NCI-H2171 treated with DMSO at 0.1 percent for 48 hours (cell line): ENCODE measurements at places on chromosomes 7 and 10.
A peak's percentile ranks its signal among the peaks of the same experiment; 100 is the strongest.

DNA sequence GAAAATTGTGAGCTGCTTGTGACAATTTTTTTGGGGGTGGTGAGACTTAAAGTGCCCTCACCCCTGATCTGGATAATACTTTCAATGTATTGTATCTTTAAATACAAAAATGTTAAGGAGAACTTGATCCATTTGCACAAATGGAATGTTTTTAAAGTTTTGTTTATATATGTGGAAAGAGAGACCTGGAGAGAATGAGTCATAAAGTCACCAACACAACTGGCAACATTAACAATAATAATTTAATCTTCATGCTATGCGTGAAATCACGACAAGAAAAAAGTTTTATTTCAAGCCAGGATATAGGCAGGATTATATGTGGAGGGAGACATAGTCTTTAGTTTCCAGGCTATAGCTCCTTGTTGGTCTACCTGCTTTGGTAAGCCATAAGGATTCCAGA is 537.5 kb downstream of the GPAM start:
- DNase-seq: no peak

GRCh38 chr7:28106321-28106829 is 74.2 kb downstream of the JAZF1 start:
- peak; percentile 92 for DNase-seq

- no peak for DNase-seq
Measured at GRCh38 chr10:49419005-49419404, 23.1 kb upstream of the DRGX start.

DNA sequence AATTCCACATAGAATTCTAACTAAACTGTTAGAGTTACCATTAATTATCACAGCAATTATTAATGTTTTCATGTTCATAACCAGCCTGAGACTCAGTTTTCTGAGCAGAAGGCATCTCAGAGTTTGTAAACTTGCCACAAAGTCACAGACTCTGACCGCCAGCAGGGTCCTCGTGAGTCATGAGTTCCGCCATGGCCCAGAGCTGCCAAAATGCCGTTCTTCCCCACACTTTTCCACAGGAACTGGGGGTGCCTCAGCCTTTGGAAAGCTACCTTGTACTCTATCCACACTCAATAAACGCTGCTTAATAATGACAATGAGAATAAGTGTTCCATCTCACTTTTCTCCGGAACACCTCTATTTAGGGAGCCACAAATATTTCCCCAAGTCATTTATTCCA is 22.1 kb upstream of the INHBA start:
- DNase-seq: no peak

DNA sequence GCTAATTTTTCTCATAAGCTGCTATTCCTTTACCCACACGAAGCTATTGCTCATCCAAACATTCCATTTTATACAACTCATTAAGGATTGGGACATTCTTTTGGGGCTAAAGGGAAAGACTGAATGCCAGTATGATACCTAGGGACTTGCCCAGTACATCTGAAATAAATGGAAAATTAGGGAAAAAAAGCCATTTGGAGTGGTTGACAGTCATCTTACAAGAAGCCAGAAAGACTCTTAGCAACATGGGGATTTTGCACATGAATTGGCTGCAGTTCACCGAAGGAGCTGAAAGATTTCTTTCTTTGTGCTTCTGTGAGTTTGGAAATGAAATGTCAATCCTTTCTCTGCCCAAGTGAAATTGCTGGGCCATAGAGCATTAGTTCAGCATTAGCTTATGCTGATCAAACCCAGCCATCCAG is 43.3 kb upstream of the MTURN start:
- no peak for DNase-seq

DNA sequence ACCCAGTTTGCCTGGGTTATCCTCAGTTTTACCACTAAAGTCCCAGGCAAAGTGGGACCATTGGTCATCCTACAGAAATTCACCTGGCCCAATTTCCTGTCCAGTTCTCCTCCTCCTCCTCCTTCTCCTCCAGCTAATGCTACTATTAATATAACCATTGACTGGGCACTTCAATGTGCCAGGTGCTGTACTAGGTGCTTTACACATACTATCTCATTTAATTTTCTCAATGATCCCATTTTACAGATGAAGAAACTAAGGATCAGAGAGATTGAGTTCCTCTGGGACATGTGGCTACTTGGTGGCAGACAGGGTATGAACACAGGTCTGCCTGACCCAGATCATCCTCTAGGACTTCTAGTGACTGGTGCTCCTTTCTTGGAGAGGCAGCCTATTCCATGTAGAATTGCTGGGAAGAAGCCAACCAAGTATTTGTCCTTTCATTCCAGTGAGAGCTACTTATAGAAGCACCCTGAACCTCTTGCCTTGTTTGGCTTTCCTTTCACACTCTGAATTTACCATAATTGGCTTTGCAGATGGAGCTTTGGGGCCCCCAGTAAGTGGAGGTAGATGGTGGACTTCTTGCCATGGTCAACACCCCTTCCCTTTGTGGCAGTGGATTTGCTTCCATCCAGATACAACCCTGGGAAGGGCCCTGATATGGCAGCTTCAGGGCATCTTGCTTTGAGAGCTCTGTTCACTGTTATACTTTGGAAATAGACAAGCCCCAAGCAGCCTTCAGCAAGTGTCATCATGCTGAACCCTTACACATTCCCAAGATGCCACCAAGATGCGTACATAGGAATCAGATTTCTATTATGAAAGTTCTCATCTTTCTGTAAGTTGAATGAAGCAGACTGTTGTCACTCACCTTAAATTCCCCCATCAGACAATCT is 78.7 kb downstream of the MYOF start:
- peak; percentile 60 for DNase-seq

- no peak for DNase-seq
Measured at GRCh38 chr7:88001744-88002530, 67.9 kb downstream of the ADAM22 start.

DNA sequence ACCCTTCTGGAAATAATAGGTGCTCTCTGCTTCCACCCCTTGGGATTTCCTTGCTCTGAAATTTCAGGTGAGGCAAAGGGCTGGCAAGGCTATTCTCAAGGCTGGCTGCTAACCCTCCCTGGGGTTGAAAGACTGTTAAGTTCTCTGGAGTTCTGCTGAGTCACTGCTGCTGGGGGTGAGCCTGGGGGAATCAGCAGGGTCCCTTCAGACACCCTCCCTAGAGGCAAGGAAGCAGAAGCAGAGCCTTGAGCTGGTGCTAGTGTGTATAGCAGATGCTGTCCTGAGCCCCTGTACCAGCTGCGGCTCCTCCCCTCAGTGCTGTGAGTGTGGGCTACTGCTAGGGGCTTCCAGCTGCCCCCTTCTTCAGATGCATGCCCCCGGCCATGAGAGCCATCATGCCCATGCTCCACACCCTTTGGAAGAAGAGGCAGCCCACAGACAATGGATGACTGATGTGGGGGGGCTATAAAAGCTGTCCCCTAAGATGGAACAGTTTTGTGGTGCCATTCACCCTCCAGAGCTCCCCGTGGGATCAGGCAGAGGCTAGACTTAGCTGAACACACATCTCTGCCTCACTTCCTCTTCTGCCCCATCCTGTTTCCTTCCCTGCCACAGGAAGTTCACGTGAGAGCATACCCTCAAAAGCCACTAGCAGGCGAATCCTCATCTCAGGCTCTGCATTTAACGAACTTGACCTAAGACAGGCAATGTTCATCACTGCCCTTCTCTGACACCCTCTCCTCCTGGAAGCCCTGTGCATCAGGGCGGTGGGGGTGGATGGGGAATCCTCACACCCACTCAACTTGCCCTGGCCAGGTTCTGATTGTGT is 91.8 kb downstream of the SH3PXD2A start:
- peak; percentile 74 for DNase-seq

GRCh38 chr10:72087392-72087968 is 871 bp downstream of the SPOCK2 start:
- DNase-seq: no peak

DNA sequence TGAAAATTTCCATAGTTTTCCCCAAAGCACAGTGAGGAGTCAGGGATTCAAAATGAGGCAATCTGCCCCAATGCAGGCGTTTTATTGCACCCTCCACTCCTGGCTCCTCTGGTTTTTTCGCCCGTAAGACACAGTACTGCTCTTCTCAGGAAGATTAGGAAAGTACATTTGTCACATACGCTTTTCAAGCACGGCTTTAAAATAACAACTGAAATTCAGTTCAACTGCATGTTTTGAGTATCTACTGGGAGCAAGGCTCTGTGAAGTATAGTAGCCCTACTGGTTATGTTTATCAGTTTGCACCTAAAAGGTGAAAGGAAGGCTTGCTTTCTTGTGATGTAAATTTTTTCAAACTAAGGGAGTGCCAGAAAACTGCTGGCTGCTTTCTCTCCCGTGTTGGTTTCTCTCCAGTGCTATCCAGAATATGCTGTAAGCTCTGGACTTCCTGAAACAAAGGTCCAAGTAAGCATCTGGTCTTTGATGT is 1.9 kb upstream of the SGMS1 start:
- no peak for DNase-seq

DNA sequence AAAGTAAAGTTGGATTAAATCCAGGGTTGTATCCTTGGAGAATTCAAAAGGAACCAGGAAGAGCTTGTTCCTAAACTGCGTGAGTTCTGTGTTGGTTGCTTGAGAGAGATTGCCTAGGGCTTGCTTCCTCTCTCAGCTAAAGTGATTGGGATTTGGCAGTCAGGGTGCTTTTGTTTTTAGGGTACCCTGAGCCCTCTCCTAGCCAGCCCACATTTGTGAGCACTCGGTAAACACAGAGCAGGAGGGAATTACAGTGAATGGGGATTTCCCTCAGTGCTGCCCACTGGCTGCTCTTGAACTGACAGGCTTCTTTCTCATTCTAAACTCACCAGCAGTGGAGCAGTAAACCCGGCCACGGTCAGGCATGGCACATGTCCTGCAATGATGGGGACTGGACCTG is 146.9 kb downstream of the TPST1 start:
- DNase-seq: no peak

GRCh38 chr7:149772241-149772955 is 990 bp downstream of the ZNF467 start:
- peak; percentile 37 for DNase-seq

DNA sequence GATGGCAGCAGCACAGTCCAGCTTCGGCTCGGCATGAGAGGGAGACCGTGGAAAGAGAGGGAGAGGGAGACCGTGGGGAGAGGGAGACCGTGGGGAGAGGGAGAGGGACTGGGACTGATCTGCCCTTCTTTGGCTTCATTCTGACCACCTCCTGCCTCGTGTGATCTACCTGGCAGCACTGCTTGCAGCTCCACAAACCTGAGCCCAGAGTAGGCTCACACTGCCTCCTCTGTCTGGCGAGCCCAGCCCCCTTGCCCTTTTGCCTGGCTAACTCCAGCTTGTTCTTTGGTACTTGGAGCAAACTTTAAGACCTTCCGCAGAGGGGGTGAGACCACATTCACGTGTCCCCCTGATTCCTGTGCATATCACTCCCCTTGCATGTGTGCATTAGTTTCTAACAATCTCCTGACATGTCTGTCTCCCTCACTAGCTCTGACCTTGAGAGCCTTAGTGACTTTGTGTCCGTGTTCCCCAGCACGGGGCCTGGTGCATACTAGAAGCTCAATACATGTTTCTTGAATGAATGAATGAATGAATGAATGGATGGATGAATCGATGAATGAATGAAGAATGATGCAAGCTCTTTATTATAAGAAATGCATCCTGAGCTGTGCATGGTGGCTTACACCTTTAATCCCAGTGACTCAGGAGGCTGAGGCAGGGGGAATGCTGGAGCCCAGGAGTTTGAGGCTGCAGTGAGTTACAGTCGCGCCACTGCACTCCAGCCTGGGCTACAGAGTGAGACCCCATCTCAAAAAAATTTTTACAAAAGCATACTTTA is 31.2 kb downstream of the UBTD1 start:
- DNase-seq: no peak

- DNase-seq: no peak
Measured at GRCh38 chr7:125681508-125681907, 751.9 kb upstream of the POT1 start.
